ENCODE measurements at places on chromosomes 2 and 18.
A peak's percentile ranks its signal among the peaks of the same experiment; 100 is the strongest.

DNA sequence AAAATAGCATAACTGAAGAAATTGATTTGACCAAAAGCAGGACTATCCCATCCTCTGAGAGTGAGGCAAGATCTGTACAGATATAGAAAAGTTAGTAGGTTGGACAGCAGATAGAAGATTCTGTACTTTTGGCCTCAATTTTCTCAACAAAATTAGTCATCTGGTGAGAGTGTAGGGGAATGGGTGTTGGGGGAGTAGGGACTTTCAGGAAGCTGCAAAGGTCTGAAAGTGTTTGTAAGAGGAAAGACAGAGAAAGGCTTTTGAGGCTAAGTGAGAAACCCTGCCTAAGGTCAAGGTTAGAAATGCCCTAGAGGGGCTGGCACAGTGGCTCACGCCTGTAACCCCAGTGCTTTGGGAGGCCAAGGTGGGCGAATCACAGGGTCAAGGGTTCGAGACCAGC lies 40.3 kb downstream of the DAPL1 start:
- no peak for DNase-seq

DNA sequence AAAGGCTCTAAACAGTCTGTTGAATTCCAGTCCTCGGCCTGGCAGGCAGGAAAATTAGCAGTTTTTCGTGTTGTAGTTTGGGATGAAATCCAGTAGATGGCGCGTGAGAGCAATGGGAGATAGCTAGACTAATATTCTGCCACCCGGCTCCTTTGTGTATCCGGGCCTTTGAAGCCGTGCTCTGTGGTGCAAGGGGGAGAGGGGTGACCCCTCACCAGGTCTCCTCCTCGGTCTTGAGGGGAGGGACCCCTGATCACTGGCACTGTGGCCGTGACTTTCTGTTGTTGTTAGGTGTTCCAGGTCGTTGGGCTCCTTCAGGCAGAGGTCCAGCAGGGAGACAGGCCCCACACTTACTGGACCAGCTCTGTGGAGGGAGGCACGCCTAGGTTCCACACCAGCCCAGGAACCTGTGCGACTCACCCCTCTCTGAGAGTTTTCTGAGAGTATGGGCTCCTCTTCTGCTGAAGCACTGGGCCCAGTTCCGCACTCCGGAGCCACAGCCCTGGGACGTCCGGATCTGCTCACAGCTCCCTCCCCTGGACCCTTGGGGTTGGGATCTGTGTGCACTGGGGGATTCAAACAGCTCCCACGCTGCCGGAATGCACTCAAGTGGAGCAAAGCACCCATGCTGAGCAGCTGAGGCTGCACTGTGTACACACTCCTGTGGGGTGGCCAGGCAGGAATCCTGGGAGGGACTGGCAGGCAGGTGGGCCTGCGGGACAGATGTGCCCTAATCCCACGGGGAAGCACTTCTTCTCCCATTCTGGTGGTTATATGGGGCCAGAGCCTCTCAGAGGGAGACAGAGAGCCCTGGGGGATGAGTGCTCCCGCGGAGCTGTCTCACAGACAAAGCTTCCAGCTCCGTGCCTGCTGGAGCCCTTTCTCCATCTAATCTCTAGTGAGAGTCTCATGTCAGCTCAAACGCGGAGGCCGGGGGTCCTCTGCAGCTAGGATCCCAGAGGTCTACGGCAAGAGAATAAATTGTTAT lies 8.8 kb downstream of the GKN2 start:
- DNase-seq: peak; percentile 61

GRCh38 chr2:98383166-98383565 lies 36.9 kb downstream of the CNGA3 start:
- no peak for DNase-seq

GRCh38 chr2:133734716-133735495 lies 166.6 kb upstream of the NCKAP5 start:
- DNase-seq: no peak

DNA sequence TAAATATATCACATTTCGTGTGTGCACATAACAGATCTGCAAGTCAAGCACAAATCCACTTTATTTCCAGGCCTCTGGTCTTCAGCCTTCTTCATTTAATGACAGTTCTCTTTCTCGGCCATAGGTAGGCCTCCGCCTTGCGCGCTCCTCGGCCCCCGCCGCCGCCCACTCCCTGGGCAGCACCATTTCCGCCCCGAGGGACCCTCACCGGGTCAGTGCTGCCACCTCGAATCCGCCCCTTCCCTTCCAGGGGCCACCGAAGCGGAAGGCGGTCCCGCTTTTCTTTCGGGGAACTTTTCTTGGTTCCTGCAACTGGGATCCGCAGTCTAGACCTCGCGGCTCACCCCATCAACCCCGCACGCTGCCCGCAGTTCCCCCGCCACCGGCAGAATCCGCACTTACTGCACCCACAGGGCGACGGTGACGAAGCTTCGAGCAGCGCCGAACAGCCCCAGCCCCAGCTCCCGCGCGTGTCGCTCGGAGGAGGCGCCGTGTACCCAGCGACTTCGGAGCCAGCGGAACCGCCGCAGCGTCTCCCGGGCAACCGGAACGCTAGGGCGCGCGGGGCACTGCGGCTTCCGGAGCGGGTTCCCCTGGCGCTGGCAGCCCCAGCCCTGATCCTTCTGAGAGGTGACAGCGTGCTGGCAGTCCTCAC lies at the start of gene CDKL4:
TSS of gene CDKL4 (minus strand) at position 502 of the 655 bp plus-strand sequence.
- no peak for DNase-seq

DNA sequence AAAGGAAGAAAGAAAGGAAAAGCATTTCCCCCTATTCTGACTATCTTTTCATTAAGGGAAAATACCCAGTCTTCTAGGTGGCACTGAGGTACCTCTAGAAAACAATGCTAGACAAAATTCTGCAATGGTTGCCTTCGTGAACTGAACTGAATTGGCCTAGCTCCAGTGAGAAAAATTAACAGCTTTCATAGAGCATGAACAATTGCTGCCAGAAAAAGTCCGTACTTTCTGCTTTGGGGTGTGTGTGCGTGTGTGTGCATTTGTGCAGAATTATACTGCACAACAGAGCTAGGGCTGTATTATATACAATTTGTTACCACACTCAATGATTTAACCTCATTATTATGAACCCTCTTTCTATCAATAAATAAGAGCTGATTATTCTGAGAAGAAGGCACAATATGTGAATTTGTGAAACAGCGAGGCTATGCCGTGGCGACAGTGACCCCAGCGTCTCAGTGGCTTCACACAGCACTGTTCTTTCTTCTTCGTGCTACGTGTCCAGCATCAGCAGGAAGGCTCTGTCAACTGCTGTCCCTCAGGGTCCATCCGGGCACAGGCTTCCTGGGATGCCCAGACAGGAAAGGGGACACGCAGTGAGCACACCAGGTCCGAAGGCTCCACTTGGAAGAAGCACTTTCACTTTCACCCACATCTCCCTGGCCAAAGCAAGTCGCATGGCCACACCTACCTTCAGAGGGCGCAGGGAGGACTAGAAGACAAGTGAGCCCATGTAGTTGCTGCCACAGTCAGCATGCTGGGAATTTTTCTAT lies 47.5 kb downstream of the PTGR3 start:
- DNase-seq: no peak

- DNase-seq: no peak
These were observed 364.8 kb downstream of the TNS1 start for GRCh38 chr2:217638031-217638430.

DNA sequence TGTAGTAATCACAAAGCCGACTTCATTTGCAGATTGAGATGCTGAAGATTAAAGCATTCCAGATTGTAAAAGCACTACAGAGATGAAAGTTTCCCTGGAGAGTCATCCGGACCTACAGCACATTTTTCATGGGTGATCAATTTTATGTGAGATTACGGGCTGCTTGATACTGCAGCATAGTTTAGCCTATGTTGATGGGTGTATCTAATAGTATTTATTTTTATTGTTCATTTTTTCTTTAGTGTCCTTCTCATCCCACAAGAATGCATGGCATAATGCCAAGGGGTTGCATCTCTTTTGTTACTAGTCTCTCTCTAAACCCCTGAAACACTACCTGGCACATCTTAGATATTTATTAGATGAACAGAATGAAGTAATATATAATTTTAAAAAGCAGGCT lies 240.4 kb downstream of the MBD2 start:
- DNase-seq: peak; percentile 46

DNA sequence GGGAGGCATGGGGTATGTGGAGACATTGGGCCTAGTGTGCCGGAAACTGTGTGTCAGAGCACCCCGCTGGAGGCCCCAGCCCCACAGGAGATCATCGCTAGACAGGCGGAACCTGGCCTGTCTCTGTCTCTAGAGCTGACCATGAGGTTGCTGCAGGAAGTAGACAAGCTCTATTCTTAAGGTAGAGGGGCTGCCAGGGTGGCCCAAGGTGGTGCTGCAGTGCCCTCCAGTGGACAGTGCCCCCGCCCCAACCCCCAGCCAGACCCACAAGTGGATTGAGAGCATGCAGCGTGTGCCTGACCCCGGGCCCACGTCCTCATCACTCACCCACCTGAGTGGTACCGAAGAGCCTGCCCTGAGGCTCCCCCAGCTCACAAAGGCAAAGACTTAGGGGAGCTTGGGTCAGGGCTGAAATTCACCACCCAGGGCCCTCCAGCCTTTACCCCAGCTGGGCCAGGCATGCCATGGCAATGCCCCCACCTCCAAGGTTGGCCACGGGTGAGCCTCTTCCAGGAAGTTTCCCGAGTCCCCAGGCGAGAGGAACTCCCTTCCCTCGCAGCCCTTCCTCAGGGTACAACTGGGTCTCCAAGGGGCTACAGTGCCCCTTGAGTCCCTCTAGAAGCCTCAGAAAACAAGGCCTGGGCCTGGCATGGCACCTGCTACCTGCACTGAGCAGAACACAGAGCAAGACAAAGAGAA lies 155.0 kb downstream of the TTC32 start:
- DNase-seq: no peak

- DNase-seq: no peak
These were observed 352.8 kb downstream of the LRRTM4 start for GRCh38 chr2:77169426-77169825.
